ENCODE measurements at places on chromosomes 5 and 9.

- no peak overlapping the region for H3K27ac ChIP-seq
- no peaks in the 10 kb centered on the region for H3K36me3 ChIP-seq
- peaks cover 37% of the 10 kb centered on the region for H3K27me3 ChIP-seq
- peak overlapping the region; percentile 63 for H3K4me3 ChIP-seq
Observed at GRCh38 chr9:74496406-74496805, 729 bp upstream of the RORB start.

DNA sequence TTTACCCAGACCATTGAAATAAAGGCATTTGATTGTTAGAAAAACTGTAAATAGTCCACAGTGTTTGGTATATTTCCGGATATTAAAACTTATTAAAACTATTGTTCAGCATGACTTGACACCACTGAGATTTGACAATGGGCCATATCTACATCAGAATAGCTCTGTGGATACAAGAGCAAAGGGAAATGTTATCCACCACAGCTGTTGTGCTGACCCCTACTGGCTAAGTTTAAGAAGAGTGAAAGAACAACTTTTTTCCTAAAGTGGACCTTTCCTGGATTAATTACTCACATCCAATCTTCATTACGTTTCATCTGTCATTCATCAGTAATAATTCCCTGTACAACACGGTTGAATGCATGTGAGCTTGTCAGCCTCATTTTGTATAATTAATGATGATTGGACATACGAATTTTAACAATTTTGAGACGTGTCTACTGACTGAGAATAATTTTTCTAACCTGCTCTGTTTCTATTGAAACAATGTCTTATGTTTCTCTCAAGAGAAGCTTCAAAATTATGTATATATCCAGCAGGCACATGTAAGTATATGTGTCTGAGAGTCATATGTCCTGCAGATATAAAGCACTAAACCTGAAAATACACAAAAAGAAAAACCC lies 1952.6 kb downstream of the MAT2B start:
- no peak overlapping the region for H3K27ac ChIP-seq
- H3K4me3 ChIP-seq: no peak overlapping the region
- DNase-seq: no peak
- H3K27me3 ChIP-seq: no peaks in the 10 kb centered on the region
- no peaks in the 10 kb centered on the region for H3K36me3 ChIP-seq
- H3K4me1 ChIP-seq: no peaks in the 10 kb centered on the region

DNA sequence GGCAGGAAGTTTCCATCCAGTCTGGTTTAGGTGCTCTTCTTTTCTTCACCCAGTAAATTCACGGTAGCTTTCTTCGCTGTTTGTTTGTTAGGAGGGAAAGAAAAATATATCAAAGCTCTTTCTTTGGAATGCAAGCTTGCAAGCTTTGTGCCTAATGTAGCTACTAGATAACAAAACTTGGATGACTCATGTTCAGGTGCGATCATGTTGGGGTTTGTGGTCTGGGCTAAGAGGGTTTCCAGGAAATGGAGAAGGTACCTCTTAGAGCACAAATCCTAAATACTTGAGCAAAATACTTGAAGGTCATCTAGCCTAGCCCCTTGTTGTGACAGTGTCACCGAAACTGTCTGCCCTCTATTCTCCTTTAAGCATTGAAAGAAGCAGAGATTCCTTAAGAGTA lies 17.7 kb downstream of the SRP19 start:
- H3K4me1 ChIP-seq: peaks cover 9% of the 10 kb centered on the region
- no peaks in the 10 kb centered on the region for H3K27me3 ChIP-seq
- DNase-seq: no peak
- no peak overlapping the region for H3K4me3 ChIP-seq
- peaks cover 76% of the 10 kb centered on the region for H3K36me3 ChIP-seq

- no peak overlapping the region for H3K27ac ChIP-seq
- DNase-seq: no peak
- peaks cover 100% of the 10 kb centered on the region for H3K36me3 ChIP-seq
- H3K4me3 ChIP-seq: no peak overlapping the region
- H3K27me3 ChIP-seq: no peaks in the 10 kb centered on the region
Observed at GRCh38 chr9:128624566-128624965, 32.1 kb downstream of the DYNC2I2 start.

DNA sequence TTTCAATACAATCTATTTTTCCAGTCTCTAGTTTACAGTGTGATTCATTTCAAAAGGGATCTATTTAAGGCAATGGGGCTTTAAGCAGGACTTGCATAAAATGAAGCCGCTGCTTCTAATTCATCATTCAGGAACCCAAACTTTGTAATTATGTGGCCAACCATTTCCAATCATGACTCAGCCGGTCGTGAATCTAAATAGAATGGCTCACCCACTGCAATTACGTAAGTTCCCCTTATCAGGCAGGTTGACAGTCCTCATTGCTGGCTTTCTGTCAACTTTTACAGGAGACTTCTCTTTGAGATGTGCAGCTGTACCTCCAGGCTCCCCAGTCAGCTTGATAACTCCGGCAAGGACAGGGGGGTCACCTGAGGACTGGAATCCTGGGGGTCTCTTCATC lies 152.8 kb upstream of the DAP start:
- DNase-seq: no peak
- no peak overlapping the region for H3K4me3 ChIP-seq
- no peaks in the 10 kb centered on the region for H3K4me1 ChIP-seq
- no peaks in the 10 kb centered on the region for H3K27me3 ChIP-seq

DNA sequence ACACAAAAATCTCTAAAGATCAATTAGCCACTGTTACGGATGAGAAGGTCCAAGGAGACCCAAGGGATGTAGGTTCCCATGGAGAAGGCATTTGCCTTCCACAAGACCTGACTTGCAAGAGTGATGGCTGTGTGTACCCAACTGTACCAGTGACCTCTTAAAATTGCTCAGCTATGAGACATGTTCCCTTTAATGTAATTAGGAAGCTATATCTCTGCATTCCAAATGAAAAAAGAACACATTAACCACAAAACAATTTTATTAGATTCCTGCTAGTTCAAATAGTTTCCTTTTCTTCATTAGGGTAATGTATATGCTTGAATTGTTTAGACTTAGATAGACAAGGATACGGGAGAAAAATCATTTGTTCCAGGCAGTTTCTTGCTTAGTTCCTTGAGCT lies 3.3 kb downstream of the OR2Y1 start:
- no peak for DNase-seq
- no peaks in the 10 kb centered on the region for H3K36me3 ChIP-seq
- H3K4me1 ChIP-seq: no peaks in the 10 kb centered on the region

GRCh38 chr5:88805151-88805784 lies 77.7 kb downstream of the MEF2C start:
- H3K36me3 ChIP-seq: no peaks in the 10 kb centered on the region
- H3K27ac ChIP-seq: no peak overlapping the region
- no peaks in the 10 kb centered on the region for H3K4me1 ChIP-seq
- DNase-seq: no peak
- no peak overlapping the region for H3K4me3 ChIP-seq

GRCh38 chr5:127228540-127229184 lies 61.9 kb upstream of the MEGF10 start:
- no peaks in the 10 kb centered on the region for H3K27me3 ChIP-seq
- H3K36me3 ChIP-seq: no peaks in the 10 kb centered on the region
- no peak for DNase-seq
- peak overlapping the region; percentile 75 for H3K27ac ChIP-seq
- peaks cover 5% of the 10 kb centered on the region for H3K4me1 ChIP-seq

DNA sequence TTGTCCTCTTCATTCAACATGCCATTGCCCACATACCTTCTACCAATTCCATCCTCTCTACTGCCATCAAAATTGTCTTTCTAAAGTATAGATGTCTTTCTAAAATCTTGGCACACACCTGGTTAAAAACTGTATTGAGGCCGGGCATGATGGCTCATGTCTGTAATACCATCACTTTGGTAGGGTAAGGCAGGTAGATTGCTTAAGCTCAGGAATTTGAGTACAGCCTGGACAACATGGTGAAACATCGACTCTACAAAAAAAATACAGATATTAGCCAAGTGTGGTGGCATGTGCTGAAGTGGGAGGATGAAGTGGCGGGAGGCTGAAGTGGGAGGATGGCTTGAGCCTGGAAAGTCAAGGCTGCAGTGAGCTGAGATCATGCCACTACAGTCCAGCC lies 412.1 kb downstream of the TMEM38B start:
- no peaks in the 10 kb centered on the region for H3K27me3 ChIP-seq
- no peak for DNase-seq
- no peak overlapping the region for H3K4me3 ChIP-seq
- H3K36me3 ChIP-seq: no peaks in the 10 kb centered on the region
- no peak overlapping the region for H3K27ac ChIP-seq

DNA sequence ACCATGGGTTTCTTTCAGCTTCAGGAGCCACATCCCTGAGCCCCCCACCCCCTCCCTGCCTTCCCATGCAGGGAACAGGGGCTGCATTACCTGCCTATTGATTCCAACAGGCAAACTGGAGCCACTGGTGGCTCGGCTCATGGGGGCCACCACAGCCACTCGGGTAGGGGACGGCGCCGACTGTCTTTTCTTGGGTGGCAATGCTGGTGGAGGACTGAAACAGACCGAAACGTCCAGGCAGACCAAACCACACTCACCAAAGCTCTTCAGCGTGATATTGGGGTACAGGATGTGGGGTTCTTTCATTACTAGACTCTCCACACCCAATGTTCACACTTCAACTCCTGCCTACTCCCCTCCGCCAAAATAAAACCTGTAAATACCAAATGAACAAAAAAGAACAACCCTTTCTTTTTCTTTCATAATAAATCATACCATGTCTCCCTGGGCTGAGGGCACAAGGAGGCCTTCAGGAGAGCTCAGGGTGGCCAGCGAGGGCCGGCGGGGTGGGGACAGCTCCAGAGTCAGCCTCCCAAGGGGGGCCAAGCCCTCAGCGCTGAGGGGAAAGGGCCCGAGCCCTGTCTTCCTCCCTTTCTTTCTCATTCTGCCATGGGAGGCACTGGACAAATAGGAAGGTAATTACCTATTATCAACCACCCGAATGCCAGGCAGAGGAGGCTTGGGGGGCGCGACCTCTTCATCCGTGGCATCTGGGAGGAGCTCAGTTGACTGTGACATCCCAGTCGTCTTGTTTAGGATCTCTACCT lies 83.3 kb downstream of the PRRT1B start:
- H3K4me1 ChIP-seq: peaks cover 24% of the 10 kb centered on the region
- H3K27ac ChIP-seq: peak overlapping the region; percentile 82
- DNase-seq: peak; percentile 50
- no peaks in the 10 kb centered on the region for H3K27me3 ChIP-seq
- no peak overlapping the region for H3K4me3 ChIP-seq

GRCh38 chr9:36276781-36277181 lies 18.5 kb upstream of the GNE start:
- H3K27ac ChIP-seq: no peak overlapping the region
- no peaks in the 10 kb centered on the region for H3K27me3 ChIP-seq
- H3K4me1 ChIP-seq: no peaks in the 10 kb centered on the region

GRCh38 chr5:3715062-3715461 lies 119.4 kb downstream of the IRX1 start:
- H3K4me1 ChIP-seq: no peaks in the 10 kb centered on the region
- H3K4me3 ChIP-seq: no peak overlapping the region
- DNase-seq: no peak
- no peaks in the 10 kb centered on the region for H3K27me3 ChIP-seq
- no peak overlapping the region for H3K27ac ChIP-seq

GRCh38 chr5:119347991-119348390 lies 7.8 kb upstream of the TNFAIP8 start:
- no peak overlapping the region for H3K27ac ChIP-seq
- no peaks in the 10 kb centered on the region for H3K36me3 ChIP-seq
- H3K27me3 ChIP-seq: no peaks in the 10 kb centered on the region
- peaks cover 8% of the 10 kb centered on the region for H3K4me1 ChIP-seq
- H3K4me3 ChIP-seq: no peak overlapping the region
- DNase-seq: no peak

GRCh38 chr5:36156619-36157018 lies 4.7 kb downstream of the SKP2 start:
- H3K27ac ChIP-seq: no peak overlapping the region
- H3K4me1 ChIP-seq: peaks cover 31% of the 10 kb centered on the region
- no peaks in the 10 kb centered on the region for H3K27me3 ChIP-seq
- no peak for DNase-seq

All from upper lobe of right lung (tissue), 1 donor.